ENCODE measurements at places on chromosomes 7 and 10.
A peak's percentile ranks its signal among the peaks of the same experiment; 100 is the strongest.

- DNase-seq, result no peak
These were observed 1107.3 kb upstream of the LRRN3 start for GRCh38 chr7:109983618-109984017.

GRCh38 chr10:7119325-7120015, 291.4 kb downstream of the SFMBT2 start:
- DNase-seq, result no peak

- peak; percentile 21 for DNase-seq
These were observed 136.6 kb downstream of the REEP3 start for GRCh38 chr10:63657761-63658160.

DNA sequence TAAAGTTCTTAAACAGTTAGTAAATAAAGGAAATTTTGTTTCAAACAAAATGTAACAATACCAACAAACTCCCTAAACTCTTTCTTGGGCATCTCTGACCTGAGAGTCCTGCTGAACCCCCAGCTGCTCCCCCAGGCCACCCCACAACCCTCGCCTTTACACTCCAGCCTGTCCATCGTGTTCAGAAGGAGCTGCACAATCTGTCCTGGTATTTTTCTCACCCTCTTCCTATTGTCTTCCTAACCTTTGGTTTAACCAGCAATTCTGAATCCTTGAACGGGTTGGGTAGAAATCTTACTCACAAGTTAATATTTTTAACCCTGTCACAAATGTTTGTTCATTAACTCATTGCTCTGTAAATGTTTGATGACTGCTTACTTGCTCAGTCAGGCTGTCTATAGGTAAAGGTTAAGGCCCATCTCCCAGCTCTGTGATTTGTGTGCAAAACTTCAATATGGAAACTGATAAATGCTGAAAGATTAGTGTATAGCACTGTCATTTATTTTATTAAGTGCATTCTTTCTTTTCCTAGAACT, 16.8 kb downstream of the SFRP4 start:
- DNase-seq, result no peak

DNA sequence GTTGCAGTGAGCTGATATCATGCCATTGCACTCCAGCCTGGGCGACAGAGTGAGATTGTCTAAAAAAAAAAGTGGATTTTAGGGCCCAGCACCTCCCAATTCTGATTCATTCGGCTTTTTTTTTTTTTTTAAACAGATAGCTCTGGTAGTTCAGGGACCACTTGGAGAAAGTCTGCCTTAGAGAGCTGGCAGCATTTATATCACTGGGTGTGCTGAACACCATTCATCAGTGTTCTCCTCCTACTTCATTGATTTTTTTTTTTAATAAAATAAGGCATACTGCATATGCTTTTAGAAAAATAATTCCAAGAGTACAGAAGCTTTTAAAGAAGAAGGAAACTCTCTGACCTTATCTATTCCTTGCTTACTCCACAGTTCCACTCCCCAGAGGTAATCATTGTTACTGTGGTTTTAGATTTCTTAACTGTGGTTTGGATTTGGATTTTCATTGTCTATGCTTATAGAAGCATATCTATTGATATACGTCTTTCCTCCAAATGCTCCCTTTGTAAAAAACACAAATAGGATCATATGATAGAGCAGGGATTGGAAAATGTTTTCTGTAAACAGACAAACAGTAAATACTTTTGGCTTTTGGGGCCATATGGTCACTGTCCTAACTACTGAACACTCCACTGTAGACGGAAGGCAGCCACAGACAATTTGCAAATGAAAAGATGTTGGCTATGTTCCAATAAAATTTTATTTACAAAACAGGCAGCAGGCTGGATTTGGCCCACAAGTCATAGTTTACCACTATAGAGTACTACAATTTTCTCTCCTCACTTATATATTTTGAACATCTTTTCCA, 21.1 kb upstream of the SAR1A start:
- no peak for DNase-seq

DNA sequence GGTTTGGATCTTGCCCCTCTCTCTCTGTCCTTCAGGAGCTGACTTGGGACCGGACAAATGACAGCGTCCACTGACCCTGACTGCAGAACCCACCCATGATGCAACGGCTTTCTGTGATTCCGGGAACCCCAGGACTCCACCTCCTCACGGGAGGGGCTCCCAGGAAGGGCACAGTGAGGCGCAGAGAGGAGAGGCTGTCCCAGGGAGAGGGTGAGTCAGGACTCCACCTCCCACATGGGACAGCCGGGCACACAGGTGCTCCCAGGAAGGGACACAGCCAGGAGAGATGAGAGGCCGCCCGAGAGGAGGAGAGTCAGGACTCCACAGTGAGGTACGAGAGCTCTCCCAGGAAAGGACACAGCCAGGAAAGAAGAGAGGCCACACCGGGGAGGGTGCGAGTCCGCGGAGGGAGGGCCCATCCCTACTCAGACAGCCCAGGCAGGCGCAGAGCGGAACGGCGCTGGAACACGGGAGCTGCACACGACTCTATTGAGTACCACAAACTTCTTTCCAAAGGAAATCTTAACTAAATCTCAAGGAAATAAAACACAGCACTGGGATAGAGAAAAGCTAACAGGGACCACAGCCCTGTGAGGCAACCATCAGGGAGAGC, 162.5 kb downstream of the MAD1L1 start:
- DNase-seq, result no peak

DNA sequence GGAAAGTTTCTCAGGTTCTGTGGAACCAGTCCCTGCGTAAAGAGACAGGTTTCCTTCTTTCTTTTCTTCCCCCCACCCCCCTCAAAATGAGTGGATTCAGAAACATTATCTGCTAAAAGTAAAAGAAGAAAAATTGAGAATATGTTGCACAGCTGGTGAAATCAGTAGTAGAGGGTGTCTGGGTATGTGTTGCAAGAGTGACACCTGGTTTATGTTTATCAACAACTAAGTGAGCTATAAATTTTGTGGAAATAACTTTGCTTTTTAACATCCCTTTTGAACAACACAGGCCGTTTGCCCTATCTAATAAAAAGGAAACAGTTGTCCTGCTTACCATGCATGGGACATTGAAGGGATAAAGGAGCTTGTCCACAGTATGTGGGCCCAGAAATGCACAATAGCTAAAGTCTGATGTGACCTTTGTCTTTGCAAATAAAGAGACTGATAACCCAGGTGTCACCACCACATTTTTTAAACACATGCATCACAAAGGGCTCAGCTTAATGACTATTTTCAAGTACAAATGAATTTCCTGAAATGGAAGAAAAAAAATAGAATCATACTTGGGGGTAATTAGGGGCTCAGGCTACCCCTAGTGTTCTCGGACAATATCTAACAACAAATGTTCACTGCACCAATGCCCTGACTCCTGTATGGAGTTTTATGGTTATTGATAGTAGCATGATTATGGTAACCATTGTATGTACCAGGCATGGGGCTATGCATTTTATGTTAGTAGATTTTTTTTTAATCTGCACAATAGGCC, 221.7 kb upstream of the TCF7L2 start:
- no peak for DNase-seq

DNA sequence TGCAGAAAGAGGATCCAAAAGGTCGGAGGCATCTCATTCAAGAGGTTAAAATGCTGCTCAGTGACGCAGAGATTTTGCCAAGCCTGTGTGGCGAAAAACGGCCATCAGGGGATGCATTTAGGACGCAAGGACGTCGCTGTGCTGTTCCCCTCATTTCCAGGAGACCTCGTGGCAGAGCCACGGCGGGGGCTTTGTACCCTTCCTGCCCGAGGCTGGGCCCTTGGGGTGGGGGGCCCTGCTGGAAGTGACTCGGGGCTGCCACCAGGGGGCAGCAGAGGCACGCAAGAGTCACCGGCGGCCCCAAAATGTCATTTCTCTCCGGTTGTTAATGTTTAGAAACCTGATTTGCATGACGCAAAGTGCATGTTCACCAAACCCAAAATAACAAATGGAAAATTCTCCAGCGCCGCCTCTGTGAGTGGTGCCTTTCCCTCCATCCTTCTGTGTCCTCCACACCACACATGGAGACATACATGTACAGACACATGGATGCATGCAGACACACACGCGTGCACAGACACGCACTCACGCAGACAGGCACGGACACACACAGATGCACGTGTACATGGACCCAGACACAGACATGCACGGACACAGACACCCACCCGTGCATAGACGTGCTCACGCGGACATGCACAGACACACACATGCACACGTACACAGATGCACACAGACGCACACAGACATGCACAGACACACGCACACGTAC, 51.0 kb upstream of the NKX6-2 start:
- DNase-seq, result no peak

- no peak for DNase-seq
These were observed 71.4 kb downstream of the INSIG1 start for GRCh38 chr7:155368894-155369600.

DNA sequence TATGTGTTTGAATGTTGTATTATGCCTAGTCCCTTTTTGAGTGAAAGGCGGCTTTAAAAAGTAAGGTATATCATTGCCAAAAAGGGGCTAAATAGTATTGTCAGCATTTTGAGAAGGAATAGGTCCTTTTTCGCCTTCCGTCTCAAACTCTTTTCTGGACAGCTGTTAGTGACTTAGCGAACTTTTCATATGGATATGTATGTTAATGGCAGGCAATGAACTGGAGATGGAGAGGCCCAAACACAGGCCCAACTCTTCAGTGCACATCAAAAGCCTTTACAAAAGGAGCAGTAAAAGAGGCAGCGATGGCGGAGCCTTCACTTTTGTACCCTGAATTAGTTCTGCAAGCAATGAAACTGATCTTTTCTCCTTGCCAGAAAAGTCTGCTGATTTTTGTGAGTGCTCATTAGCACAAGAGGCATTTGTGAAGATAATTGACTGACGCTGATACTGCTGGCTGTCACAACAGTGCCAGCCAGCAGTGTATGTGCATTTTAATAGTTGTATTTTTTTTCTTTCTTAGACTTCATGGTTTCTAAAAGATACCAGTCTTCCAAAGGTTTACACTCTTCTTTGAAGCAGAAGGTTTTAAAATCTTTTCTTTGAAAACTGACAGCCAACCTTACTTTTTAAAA, 243.7 kb upstream of the SP8 start:
- DNase-seq, result no peak

- no peak for DNase-seq
These were observed 307.6 kb upstream of the PHYHIPL start for GRCh38 chr10:58868736-58869435.

DNA sequence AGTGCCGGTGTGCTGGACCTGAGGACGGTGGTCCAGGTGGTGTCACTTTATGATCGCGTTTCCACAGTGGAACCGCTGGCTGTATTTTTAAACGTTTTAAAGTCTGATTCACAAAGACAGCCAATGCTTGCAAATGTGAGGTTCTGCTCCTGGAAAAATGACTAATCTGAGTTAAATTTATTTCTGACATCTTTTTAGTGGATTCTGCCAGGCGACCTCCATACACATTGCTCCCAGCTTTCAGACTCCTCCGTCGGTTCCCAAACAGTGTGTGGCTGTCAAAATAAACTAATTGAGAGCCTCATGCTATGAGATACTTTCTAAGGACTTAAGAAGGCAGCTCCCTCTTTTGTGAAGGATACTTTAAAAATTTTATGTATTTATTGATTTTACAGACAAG, 12.7 kb upstream of the TTYH3 start:
- no peak for DNase-seq

DNA sequence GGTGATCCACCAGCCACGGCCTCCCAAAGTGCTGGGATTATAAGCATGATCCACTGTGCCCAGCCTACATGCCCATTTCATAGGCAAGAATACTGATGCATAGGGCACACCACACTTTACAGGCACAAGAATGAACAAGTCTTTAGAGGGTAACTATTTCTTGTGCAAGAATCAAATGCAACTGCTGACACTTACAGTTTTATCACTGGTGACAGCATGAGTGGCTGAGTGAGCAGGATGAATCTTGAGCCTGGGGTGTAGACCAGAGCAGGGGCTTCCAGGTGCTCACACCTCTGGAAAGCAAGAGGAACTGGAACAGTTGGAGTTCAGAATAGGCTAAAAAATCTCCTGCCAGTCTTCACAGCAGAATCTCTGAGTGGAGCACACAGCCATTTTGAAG, 287.5 kb downstream of the KCNMA1 start:
- no peak for DNase-seq

GRCh38 chr7:19963695-19964094, 190.3 kb upstream of the TMEM196 start:
- DNase-seq, result no peak

GRCh38 chr10:4083509-4084003, 298.5 kb upstream of the KLF6 start:
- DNase-seq, result peak; percentile 7

- no peak for DNase-seq
These were observed 256.6 kb upstream of the GLI3 start for GRCh38 chr7:42493436-42494198.

GRCh38 chr7:23523486-23524075, 8.2 kb downstream of the TRA2A start:
- no peak for DNase-seq

- DNase-seq, result no peak
These were observed 96.7 kb upstream of the PDCD4 start for GRCh38 chr10:110775020-110775375.

GRCh38 chr10:11245510-11245909, 227.8 kb downstream of the CELF2 start:
- no peak for DNase-seq
